Cardiac fibroblast (primary cell): ENCODE measurements at places on chromosomes 6 and 20.
A peak's percentile ranks its signal among the peaks of the same experiment; 100 is the strongest.

DNA sequence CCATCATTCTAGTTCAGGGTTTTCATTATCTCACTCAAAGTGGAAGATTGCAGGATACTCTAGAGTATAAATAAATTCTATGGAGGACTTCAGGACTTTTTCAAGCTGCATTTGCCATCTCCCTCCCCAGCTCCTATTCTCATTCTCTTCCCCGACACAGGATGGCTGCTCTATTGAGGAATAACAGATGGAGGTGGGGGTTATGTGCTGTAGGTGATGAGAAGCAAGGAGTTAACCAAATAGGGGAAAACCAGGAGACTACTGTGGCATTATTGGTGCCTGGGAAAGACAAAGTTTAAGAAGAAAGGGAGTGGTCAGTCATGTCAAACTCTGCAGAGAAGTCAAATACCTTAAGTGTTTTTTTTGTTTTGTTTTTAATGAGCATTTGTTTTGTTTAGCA is 109.3 kb downstream of the GRIK2 start:
- DNase-seq: no peak

- no peak for DNase-seq
These were observed 8.5 kb upstream of the TRIM40 start for GRCh38 chr6:30127238-30128093.

GRCh38 chr6:155366325-155366724 is 52.0 kb upstream of the TFB1M start:
- DNase-seq: no peak

GRCh38 chr20:17614812-17615644 is 45.2 kb downstream of the DSTN start:
- no peak for DNase-seq

- no peak for DNase-seq
These were observed 260.8 kb downstream of the FARS2 start for GRCh38 chr6:5522147-5522546.

- DNase-seq: no peak
These were observed 45.6 kb upstream of the MRPS10 start for GRCh38 chr6:42263165-42263728.

DNA sequence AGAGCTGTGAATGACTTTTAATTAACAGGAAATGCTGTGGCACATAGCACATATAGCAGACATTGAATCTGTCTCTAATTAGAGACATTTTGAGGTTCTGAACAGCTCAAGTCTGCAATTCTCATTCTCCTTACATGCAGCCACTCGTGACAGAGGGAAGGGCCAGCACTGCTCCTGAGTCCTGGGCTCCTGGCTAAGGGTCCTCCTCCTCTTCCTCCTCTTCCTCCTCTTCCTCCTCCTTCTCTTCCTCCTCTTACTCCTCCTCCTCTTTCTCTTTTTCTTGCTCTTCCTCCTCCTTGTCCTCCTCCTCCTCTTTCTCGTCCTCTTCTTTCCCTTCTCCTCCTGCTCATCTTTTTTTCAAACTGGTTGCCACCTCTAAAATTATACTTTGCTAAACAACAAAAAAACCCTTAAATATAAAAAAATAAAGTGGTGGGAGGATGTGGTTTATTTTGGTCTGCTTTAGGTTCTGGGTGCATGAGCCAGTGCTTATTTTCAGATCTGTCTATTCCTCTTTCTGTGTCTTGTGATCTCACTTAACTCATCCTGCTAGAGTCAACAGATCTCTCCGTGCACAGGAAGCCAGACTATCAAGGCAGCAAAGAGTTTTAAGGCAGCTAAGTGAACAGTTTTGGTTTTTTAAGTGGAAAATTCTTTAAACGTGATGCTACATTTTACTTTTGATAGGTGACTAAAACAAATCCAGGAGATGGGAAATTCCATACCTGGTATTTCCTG is 159.3 kb downstream of the CD83 start:
- DNase-seq: no peak

DNA sequence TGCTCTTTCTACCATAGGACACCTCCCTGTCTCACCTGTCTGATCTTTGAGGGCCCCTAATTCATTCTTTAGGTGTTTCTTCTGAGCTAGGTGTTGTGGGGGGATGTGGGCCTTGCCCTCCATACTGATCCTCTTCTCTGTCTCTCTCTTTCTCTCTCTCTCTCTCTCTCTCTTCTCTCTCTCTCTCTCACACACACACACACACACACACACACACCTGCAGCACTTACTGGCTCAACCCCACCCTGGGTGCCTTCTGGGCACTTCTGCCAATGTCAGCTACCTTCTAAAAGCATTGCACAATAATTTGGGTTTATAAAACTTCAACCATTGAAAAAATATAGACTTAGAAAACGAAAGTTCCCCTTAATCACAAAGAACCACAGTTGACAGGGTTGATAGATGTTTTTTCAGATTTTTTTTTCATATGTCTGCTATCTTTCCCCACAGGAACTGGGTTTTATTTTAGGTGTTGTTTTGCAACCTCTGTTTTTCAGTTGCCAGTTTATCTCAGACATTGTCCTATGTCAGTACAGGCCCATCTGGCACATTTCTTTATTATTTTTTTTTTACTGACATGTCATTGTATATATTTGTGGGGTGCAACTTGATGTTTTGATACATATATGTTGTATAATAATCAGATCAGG is 28.1 kb downstream of the PKIG start:
- no peak for DNase-seq

DNA sequence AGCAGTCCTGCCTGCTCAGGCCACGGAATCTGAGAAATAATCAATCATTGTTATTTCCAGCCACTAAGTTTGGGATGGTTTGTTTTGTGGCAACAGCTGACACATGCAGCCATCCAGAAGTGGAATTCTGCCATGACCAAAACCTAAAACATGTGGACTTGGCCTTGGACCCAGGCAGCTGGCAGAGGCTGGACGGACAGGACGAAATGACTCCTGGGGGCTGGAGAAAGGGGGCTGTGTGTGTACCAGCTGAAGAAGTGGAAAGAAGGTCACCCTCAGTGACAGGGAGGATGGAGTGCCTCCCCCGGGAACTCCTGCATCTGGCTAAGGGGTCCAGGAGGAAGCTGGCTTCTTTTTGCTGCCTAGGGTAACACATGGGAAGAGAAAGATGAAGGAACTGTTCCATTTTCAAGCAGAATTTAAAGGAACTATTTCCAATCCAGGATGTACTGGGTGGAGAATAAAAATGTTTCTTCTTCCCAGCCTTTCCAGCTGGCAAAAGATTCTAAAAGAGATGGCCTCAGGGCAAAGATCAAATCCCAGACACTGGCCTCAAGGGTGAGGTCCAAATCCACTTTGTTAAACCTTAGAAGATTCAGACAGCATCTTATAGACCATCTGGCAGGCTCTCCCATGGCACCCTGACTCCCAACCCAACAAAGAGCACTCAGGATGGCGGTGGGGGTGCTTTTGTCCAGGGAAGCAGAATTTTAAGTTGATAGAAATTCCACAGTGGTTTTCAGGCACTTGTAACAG is 14.3 kb downstream of the SERPINB6 start:
- DNase-seq: no peak

DNA sequence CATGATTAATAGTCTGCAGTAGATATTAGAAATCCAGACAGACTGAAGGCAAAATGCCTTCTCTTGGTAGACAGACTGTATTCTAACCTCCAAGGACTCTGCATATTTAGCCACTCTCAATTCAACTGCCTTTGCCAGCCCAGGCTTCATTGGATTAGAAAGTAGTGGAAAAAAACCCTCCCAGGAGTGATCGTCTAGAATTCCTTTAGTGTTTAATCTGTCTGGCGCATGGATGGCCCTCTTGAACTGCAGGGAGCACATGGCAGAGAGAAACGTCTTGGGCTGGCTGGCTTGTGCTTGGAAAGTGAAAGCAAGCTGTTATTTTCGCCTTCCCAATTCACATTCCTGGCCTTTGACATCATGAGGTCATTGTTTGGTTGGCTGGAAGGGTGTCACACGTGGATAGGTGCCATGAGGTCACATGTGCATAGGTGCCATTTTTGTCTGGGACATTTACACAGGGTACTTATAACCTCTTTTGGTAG is 30.9 kb upstream of the NEDD9 start:
- DNase-seq: peak; percentile 89

- DNase-seq: no peak
These were observed 1.0 kb downstream of the TGM2 start for GRCh38 chr20:38164069-38164468.

DNA sequence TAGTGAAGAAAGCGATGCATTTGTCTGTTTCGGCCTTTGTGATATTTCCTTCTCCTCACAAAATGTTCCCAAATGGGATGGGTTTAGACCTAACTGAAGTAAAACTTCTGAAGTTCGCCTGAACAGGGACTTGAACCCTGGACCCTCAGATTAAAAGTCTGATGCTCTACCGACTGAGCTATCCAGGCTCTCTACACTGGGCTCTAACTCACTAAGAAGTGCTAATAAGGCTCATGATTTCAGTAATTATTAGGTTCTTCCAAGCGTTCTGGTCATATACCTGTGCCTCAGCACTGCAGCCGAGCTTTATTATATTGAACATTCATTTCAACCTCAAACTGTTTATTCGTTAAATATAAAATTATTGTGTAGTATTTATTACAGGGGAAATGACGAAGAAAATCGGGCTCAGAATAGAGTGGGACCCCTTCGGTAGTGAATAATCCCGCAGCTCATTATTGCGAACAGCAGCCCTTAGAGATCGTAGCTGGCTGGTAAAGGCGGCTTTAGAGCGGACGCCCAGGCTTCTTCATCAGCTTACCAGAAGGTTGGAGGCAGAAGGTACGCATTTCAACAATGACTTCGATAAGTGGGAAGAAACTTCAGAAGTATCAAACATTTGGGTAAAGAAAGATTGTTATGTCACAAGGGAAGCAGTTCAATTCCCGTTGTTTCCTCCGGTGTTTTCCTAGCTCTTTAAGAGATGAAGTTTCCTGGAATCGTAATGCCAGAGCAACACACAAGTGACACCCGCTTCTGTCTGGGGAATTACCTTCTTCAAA is 119.0 kb upstream of the ZNF184 start:
- peak; percentile 30 for DNase-seq

DNA sequence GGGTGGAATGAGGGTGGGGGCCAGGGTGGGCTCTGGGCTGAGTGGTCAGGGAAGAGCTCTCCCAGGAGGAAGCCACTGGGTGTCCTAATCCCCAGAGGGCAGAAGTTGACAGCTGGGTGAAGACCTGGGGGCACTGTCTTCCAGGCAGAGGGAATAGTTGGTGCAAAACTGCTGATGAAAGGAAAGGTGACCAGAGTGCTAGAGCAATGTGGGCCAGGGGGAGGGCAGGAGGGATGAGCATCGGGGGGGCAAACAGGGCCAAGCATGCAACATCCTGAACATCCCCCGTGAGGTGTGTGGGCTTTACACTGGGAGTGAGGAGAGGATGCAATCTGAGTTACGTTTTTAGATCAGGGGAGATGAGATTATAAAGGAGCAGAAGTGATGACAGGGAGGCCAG is 97.8 kb downstream of the NOL4L start:
- no peak for DNase-seq

DNA sequence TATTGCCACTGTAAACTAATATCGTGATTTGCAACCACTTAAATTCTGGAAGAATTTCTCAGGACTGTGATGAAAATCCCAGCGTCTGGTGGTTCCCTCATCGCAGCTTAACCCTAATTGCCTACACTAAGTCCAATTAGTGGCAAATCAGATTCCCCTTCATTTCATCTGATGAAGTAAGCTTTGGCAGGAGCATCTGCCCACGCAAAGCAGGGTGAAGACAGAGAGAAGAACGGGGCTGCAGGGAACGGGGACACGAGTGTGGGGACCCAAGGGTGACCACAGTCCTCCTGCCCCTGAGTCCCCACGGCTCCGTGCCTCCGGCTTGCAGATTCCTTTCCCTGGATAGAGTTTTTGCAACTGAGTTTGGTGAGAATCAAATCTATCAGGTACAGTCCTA is 159.5 kb downstream of the LY86 start:
- no peak for DNase-seq

DNA sequence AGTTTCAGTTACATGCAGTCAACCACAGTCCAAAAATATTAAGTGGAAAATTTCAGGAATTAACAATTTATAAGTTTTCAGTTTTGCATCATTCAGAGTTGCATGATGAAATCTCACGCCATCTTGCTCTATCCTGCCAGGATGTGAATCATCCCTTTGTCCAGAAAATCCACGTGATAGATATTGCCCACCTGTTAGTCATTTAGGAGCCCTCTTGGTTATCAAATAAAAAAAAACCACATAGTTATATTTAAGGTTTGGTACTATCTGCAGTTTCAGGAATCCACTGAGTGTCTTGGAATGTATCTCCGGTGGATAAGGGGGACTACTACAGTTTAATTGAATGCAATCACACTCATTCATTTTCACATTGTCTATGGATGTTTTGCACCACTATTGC is 1249.0 kb upstream of the CITED2 start:
- peak; percentile 73 for DNase-seq

DNA sequence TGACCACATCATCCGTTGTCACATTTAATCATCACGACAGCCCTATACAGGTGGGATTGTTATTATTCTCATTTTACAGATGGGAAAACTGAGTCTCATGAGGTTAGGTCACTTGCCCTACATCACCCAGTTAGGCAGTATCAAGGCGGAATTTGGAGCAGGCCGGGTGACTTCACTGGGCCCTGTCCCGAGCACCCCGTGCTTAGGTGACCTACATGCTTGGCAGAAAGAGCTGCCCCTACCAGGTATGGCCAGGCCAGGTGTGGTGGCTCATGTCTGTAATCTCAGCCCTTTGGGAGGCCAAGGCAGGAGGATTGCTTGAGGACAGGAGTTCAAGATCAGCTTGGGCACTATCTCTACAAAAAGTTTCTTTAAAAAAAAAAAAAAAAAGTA is 44.0 kb downstream of the RIN2 start:
- DNase-seq: no peak

GRCh38 chr6:45816674-45817297 is 198.9 kb downstream of the CLIC5 start:
- no peak for DNase-seq

DNA sequence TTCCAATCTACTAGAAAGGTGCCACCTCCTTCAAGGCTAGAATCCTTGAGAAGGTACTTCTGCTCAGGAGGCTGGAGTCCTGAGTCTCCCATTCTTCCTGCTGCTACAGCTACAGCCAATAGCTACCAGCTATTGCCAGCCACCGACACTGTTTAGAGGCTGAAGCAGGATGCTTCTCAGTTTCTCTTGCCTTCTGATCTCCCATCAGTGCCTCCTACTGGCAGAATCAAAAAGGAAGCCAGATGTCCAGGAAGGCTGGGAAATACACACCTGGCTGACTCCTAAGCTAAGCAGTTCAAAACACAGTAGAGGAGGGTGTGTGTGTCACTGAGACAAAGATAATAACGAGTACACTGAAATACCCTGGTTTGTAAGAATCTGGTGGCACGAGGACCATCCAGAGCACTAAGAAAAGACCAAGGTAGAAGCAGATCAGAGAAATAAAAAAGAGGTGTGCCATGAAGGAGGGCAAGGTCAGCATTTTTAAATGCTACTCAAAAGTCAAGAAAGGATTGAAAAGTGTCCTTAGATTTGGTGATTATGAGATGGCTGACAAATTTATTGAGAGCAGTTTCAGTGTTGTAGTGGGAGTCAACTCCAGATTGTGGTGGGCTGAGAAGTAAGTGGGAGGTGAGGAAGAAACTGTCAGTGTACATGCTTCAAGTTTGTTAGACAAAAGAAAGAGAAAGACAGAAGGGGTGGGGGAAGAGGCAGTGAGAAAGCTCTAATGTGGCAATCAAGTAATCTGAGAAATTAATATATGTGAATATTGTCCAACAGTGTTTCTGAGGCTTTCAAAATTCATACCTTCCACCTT is 2.3 kb upstream of the HLA-DMA start:
- DNase-seq: peak; percentile 26
